ENCODE measurements at places on chromosomes 7 and 10. TPM values are rescaled to one million over a fixed set of nuclear protein-coding genes. Genes with fewer than 3 reads are reported as not detected.

DNA sequence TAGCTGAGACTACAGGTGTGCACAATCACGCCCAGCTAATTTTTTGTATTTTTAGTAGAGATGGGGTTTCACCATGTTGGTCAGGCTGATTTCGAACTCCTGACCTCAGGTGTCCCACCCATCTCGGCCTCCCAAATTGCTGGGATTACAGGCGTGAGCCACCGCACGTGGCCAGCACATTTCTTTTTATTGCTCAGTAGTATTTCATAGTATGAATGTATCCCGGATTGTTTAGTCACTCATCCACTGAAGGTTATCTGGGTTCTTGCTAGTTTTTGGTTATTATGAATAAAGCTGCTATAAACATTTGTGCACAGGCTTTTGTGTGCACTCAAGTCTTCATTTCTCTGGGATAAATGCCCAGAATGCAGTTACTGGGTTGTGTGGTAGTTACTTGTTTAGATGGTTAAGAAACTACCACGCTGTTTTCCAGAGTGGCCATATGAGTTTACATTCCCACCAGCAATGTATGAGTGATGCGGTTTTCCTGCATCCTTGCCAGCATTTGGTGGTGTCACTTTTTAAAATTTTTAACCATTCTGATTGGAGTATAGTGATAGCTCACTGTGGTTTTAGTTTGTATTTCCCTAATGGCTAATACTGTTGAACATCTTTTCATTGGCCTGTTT is 275.8 kb upstream of the LYZL1 start:
- no peak for DNase-seq

The INPP5F gene
- 60.0 TPM for polyA plus RNA-seq

The WDFY4 gene
- polyA plus RNA-seq = 3.0 TPM

The TAS2R41 gene
- polyA plus RNA-seq = not detected

DNA sequence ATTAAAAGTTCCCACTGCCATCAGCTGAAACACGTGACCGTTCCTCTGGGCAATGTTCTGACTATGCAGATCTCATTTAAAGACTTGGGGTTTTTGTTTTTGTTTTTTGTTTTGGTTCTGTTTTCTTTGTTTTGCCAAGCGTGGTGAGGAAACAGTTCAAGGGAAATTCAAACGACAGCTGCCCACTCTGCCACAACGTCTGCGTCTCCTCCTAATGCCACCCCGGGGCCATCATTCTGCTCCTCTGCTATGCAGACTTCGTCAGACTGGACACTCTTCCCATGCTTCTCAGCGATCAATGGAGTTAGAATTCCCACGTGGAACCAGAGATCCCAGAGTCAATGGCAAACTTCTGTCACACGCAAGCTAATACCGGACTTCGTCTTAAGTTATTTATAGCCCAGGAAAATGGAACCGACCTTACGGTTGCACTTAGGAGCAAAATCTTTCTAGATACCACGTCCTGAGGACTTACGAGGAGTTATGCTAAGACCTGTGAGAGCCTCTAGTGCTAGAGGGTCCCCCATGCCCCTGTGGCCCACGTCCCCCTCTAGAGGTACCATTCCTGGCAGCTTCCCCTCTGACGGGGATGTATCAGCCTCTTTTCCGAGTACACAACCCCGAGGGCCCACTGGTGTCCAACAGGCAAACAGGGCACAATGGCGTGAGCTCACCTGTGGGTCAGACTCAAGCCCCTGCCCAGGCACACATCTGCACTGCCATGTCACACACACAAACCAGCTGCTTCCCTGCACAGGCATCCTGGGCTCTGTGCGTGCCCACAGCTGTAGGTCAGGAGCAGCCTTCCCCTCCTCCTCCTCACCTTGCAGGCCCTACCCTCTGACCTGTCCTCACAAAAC is 24.4 kb downstream of the EBF3 start:
- DNase-seq = no peak

DNA sequence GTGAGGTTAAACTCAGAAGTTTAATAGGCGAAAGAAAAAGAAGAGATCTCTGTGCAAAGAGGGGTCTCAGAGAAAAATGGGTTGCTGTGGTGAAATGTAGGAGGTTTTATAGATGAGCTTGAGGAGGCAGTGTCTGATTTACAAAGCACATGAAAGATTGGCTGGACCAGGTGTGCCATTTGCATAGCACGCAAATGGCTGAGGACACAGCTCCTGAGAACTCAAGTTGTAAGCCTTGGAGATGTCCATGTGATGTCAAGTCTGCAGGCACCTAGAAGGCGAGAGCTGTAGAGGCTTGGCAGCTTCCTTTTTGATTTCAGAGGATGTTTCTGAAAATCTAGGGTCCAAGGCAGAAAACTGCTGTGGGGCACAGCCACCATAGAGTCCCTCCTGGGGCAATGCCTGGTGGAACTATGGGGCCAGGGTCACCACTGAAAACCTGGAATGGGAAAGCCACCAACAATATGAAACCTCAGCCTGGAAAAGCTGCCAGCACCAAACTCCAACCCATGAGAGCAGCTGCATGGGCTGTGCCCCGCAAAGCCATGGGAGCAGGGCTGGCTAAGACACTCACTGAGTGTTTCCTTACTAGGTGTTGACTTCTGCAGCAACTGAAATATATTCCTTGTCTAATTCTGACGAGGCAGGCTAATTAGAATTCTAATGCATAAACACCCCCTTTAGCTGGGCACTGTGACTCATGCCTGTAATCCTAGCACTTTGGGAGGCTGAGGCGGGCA is 96.9 kb upstream of the TNS3 start:
- no peak for DNase-seq

- DNase-seq = no peak
These were observed 874 bp upstream of the RBP3 start for GRCh38 chr10:47347303-47347675.

The ADCY1 gene
- 3.3 TPM for polyA plus RNA-seq

The NEUROD6 gene
- not detected for polyA plus RNA-seq

DNA sequence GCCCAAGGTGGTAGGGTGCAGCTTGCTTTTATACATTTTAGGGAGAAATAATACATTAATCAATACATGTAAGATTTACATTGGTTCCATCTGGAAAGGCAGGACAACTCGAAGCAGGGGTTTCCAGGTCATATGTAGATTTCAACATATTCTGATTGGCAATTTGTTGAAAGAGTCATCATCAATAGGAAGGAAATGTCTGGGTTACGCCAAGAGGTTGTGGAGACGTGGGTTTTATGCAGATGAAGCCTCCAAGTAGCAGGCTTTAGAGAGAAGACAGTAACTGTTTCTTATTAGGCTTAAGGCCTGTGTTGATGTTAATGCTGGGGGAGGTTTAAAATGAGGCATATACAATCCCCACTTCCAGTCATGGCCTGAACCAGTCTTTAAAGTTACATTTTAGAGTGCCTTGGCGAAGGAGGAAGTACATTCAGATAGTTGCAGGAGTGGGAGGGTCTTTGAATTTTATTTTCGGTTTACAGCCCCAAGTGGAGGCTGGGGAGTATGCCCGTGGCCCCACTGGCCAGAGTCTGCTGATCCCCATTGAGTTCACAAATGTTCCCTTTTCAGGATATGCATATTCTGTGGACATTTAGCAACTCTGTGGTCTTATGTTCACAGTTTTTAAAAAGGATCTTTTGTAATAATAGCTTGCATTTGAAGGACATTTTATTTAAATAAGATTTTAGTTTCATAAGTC is 166.0 kb upstream of the GDF10 start:
- no peak for DNase-seq

- DNase-seq = no peak
These were observed 216.8 kb upstream of the GPR26 start for GRCh38 chr10:123449234-123449962.

- DNase-seq = no peak
These were observed 120.4 kb downstream of the ARHGAP21 start for GRCh38 chr10:24603333-24603732.

DNA sequence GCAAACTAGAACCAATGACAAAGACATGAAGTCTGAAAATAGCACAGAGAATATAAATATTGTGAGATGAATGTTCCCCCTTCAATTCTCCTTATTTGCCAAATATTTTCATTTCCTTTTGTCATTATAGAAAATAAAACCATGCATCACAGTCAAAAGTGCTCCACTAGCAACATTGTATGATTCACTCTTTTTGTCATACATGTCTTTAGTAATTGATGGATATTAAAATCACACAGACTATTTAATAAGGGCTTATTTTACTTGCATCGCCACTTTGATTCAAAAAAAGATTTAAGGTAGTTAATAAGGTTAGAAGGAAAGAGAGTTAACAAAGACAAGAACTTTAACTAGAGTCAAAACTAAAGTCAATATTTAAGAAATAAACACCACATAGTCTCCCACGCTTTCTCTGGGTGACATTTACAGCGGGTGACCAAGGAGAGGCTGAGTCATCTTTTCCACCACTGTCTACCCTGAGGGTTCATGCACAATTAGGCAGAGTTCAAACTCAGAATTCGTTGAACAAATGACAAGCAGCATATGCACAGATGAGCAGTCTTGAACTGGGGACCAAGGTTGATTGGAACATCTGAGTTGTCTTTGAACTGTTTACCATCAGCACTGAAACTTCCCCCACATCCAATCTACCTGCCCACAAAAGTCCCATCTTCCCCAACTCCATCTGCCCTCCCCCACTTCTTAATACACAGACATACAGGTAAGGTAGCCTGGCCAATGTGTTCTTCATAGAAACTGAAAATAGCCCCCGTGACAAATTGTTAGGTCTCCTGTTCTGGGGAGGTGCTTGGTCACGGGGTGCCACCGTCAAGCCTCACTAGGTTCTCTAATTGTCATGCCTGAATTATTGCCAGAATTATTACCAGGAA is 42.5 kb downstream of the C7orf25 start:
- no peak for DNase-seq

The IKZF1 gene
- 3.1 TPM for polyA plus RNA-seq

Data from left renal pelvis (tissue), 4 donors.